Activated CD4-positive, alpha-beta memory T cell treated with anti-CD3 and anti-CD28 coated beads for 36 hours (primary cell): ENCODE measurements at places on chromosomes 11 and 22. TPM values are rescaled to one million over a fixed set of nuclear protein-coding genes. Genes with fewer than 3 reads are reported as not detected.

- peak; percentile 6 for DNase-seq
Observed at GRCh38 chr11:69327741-69328191, 33.8 kb downstream of the MYEOV start.

DNA sequence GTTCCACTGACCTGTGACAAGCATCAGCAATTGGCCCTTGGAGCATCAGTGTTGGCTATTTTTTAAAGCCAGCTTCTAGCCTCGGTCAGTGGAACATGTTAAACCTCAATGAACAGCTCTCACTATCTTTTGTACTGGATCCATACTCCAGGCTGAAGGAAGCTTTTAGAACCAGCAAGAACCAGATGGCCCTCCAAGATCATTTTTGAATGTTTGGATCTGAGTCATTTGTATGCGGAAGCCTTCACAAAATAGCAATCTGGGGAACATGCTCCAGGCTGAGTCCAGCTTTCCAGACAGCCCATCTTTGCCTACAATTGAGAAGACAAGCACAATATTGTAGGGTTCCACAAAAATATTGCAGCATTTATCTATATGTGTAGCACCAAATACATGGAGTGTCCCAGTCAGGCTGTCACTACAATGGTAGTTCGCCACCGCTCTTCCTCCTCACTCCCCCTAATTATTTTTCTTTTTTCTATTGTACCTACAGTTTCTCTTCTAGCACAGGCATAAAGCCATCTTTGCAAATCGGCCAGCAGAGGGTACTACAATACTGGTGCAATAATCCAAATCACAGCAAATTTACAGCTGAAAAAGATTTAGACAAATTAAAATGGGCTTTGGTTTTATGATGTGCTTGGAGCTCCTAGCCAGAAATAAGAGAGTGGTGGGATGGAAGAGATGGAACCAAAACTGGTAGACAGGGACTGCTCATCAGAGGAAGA, 177.4 kb upstream of the BLID start:
- no peak for DNase-seq

DNA sequence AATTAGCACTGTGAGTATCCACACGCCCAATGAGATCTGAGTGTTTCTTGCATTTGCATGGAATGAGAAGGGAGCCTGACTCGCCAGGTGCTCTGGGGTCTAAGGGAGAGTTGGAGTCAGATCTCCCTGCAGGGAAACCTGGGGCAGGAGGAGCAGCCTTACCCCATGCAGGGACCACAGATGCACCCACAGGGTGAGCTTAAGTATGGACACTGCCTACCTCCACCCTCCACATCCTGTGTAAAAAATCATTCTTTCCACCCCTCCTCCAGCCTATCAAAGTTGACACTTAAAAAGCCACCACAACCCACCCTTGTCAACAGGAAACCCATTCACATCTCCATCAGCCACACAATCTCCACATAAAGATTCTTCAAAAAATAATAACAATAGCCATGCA, 67.0 kb upstream of the IGLL5 start:
- DNase-seq, result peak; percentile 55

- DNase-seq, result no peak
Observed at GRCh38 chr11:17154409-17155159, 53.2 kb downstream of the PIK3C2A start.

The CHKB gene
- total RNA-seq, result 76.2 TPM

The KLHL35 gene
- total RNA-seq, result 0.12 TPM

DNA sequence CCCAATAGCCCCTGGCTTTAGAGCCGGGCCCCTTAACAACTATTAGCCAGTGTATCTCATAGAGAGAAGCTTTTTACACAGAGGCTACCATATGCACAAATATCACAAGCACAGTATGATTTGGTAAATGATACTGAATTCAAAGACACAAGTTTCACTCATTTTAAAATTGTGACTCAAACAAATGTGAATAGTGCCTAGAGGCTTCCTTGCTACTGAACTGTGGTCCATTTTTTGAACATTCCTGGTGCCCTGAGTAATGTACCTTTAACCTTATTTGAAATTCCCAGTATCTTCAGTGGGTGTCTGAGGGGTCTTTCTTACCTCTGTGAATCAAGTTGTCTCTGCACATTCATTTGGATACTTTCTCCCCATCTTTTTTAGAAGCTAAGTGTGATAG, 156.2 kb downstream of the MAML2 start:
- DNase-seq, result peak; percentile 29

The GGA1 gene
- 61.1 TPM for total RNA-seq

The TRIM48 gene
- total RNA-seq, result not detected

The ABCG4 gene
- total RNA-seq, result not detected

DNA sequence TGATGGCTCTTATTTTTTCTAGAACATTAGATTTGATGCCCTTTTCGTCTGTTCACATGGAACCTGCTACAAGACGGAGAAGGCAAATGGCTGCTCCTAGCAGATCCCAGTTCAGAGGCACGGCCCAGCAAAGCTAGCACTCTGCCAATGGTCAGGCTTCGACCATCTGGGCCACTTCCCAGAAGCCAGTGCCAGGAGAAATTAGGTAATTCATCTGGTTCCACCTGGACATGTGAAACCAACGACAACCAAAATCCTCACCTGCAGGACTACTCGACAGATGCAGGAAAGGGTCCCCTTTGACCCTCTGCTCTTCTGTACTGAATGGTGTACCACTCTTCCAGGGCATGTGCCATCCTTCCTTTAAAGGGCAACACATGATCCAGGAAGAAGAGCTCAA, 25.4 kb downstream of the MICAL3 start:
- DNase-seq, result no peak

The PATE2 gene
- not detected for total RNA-seq

The MS4A6A gene
- not detected for total RNA-seq

The DNHD1 gene
- 20.3 TPM for total RNA-seq

The VWCE gene
- total RNA-seq, result 1.1 TPM

DNA sequence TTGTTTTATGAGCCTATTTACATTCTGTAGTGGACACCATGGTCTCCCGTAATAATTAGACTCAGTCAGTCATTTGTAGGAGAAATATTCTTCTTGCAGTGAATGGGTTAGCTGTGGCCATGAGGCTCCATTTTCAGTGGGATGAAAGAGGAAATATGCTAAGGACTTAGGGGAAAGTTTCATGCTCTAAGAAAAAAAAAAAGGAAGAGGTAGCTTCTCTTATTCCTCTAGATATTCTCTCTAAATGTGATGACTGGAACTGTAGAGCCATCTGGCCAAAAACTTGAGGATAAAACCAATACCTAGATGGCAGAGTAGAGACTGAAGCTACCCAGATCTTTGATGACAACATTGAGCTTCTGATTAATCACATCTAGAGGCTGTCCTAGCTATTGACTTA, 75.8 kb upstream of the SESN3 start:
- no peak for DNase-seq

The SLC6A5 gene
- not detected for total RNA-seq

The OR52H1 gene
- not detected for total RNA-seq

- no peak for DNase-seq
Observed at GRCh38 chr11:45145083-45145378, 1.4 kb upstream of the PRDM11 start.

The CRYBA4 gene
- total RNA-seq, result 0.36 TPM

- DNase-seq, result no peak
Observed at GRCh38 chr11:19644316-19644715, 68.3 kb upstream of the NAV2 start.

DNA sequence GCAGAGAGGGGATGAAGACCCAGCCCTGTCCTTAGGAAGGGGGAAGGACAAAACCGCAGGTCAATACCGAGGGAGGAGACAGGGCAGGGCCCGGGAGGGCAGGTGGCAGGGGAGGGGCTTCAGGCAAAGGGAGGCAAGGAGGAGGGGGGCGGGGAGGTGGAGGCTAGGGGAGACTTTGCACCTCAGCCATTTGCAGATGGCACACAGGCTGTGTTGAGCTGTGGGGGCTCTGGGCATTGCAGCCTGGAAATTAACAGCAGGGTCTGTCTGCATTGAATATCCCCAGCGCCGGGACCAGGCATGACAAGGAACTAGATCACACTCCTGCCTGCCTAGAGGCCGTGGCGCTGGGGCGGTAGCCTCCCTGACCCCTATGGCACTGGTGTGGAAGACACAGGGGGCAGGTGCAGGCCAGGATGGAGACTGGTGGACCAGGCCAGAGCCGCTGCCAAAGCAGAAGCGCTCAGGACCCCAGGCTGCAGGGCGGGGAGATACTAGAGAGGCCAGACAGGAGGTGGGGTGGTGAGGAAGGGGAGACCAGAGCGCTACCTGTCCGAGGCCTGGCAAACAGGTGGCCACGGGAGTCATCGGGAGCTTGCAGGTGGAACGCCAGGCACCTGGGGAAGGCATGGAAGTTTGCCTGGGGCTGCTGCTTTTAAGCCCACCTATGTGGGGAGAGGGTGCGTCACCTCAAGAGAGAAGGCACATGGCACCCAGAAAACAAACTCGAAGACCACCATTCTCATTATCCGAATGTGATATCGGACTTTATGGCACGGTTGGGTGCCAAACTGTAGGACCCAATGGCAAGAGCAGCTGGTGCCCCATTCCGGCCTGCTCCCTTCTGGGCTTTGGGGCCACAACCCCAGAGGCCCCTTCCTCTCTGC, 11.5 kb downstream of the CBX6 start:
- no peak for DNase-seq

The OVCH2 gene
- not detected for total RNA-seq

The CST6 gene
- not detected for total RNA-seq

DNA sequence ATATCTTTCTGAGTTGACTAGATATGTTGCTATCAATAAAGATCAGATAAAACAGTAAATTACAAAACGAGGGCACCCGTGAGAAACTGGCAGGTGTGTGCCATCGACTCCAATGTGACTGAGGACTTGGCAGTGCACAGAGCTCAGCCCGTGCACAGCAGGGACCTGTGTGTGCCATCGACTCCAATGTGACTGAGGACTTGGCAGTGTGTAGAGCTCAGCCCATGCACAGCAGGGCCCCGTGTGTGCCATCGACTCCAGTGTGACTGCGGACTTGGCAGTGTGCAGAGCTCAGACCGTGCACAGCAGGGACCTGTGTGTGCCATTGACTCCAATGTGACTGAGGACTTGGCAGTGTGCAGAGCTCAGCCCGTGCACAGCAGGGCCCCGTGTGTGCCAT, 347.2 kb upstream of the B3GAT1 start:
- DNase-seq, result no peak

The NXPE4 gene
- not detected for total RNA-seq

- DNase-seq, result no peak
Observed at GRCh38 chr11:119664063-119664572, 64.9 kb downstream of the NECTIN1 start.
